Left ventricle myocardium superior (tissue), 1 donor: ENCODE measurements at places on chromosomes 16 and 17. TPM values are rescaled to one million over a fixed set of nuclear protein-coding genes. Genes with fewer than 3 reads are reported as not detected.

Gene TMED6
- not detected for total RNA-seq

Gene GP2
- not detected for total RNA-seq

Gene KIF18B
- total RNA-seq, result 3.2 TPM

Gene KRT24
- total RNA-seq, result not detected

Gene NUP93
- total RNA-seq, result 26.2 TPM

Gene OR1D5
- total RNA-seq, result not detected

Gene PERCC1
- total RNA-seq, result 0.27 TPM

Gene ABCC12
- not detected for total RNA-seq

Gene IGF2BP1
- total RNA-seq, result not detected

Gene CTF1
- total RNA-seq, result 7.5 TPM

Gene C17orf50
- not detected for total RNA-seq

Gene ZPBP2
- not detected for total RNA-seq

Gene SSTR5
- 25.8 TPM for total RNA-seq

Gene IRX3
- 5.6 TPM for total RNA-seq

Gene C1QL1
- total RNA-seq, result 15.2 TPM

Gene HOXB3
- 2.7 TPM for total RNA-seq

Gene CCDC40
- total RNA-seq, result 5.8 TPM

Gene PLD6
- total RNA-seq, result 11.5 TPM

Gene CFAP119
- 1.1 TPM for total RNA-seq

Gene DNASE1L2
- 0.47 TPM for total RNA-seq

Gene PRDM7
- not detected for total RNA-seq

Gene ORAI3
- total RNA-seq, result 10.8 TPM

Gene ORMDL3
- 35.6 TPM for total RNA-seq

Gene LITAFD
- total RNA-seq, result not detected

Gene KRT14
- total RNA-seq, result not detected

Gene KRT16
- total RNA-seq, result not detected

Gene PRAC1
- total RNA-seq, result not detected

Gene OTOP2
- total RNA-seq, result not detected

Gene MARVELD3
- not detected for total RNA-seq

Gene HOXB9
- total RNA-seq, result not detected

Gene CD300LG
- total RNA-seq, result 19.1 TPM

Gene SYNGR3
- 1.0 TPM for total RNA-seq

Gene TEKT5
- total RNA-seq, result not detected

Gene SLC22A31
- total RNA-seq, result not detected

Gene SOST
- total RNA-seq, result not detected

Gene CACNA1G
- total RNA-seq, result 0.25 TPM

Gene B3GNT9
- total RNA-seq, result 7.8 TPM

Gene CA5A
- not detected for total RNA-seq

Gene IKZF3
- total RNA-seq, result 0.42 TPM

Gene RND2
- total RNA-seq, result 0.82 TPM

Gene TPPP3
- 8.9 TPM for total RNA-seq

Gene SLC12A3
- total RNA-seq, result not detected

Gene IL34
- total RNA-seq, result 1.5 TPM

Gene CCL5
- 4.2 TPM for total RNA-seq

Gene ARL5C
- not detected for total RNA-seq

Gene CD300E
- 0.27 TPM for total RNA-seq

Gene UQCRC2
- 1,065 TPM for total RNA-seq

Gene ITGAD
- total RNA-seq, result not detected

Gene CDRT15
- total RNA-seq, result not detected

Gene XYLT2
- 18.0 TPM for total RNA-seq

Gene C17orf107
- 0.64 TPM for total RNA-seq

Gene DDX42
- 56.7 TPM for total RNA-seq

Gene C17orf78
- not detected for total RNA-seq

Gene IRX5
- total RNA-seq, result 0.47 TPM
